ENCODE measurements at places on chromosomes 12 and 14.

DNA sequence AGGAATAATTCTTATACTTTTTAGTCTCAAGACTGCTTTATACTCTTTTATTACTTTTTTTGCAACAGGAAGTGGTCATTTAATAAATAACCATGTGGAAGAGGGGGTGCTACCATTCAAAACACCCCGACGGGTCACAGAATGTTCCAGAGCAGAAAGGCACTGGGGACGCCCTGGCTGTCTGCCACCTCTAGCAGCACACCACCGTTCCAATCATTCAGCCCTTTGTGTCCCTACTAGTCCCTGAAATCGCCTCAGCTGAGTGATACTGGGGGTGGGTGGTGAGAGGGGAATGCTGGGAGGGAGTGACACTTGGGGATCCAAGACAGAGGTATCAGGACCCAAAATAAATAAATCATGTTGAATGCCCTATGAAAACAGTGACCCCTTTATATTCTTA is 52.4 kb downstream of the MON2 start:
- no peak for DNase-seq

GRCh38 chr14:87628129-87628528 is 364.9 kb downstream of the GALC start:
- no peak for DNase-seq

GRCh38 chr12:91975891-91976290 is 169.8 kb downstream of the BTG1 start:
- no peak for DNase-seq

GRCh38 chr12:7935590-7936581 is at the start of gene SLC2A3:
Gene SLC2A3 (minus strand): TSS chr12:7936187. CDS start chr12:7936034, 153 bp downstream.
- peak; percentile 90 for DNase-seq

DNA sequence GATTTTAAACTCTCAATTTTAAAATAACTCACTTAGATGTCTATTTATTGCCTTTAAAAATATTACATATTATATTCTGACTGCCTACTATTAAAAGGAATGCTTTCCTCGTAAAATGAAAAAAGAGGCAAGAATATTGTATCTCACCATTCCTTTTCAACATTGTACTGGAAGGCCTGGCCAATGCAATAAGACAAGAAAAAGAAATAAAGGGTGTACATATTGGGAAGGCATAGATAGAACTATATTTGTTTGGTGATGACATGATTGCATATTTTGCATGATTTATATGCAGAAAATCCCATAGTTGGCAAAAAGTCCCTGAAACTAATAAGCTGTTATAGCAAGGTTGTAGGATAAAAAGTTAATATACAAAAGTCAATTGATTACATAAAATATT is 474.6 kb upstream of the ATP2B1 start:
- no peak for DNase-seq

DNA sequence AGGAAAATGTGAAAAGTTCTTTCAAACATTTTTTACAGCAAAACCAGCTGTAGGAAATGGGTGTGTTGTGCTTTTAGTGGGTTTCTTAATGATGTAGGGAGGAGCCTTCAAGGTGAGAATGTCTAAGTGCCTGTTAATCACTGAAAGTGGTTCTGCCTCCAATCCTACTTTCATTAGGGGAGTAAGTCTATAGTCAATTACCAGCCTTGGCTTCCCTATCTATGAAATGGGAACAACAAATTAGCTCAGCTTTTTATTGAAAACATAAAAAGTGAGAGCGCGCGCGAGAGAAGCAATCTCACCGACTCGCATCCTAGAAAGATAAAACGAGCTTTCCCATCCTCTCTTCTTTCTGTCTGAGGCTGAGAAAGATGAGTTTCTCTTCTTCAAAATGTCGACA is 140.0 kb upstream of the LHX5 start:
- no peak for DNase-seq

Data from CD4-positive, alpha-beta T cell treated with Interferon gamma for 1 hour (primary cell).